ENCODE measurements at places on chromosomes 6 and 20. TPM values are rescaled to one million over a fixed set of nuclear protein-coding genes. Genes with fewer than 3 reads are reported as not detected.

- DNase-seq: peak; percentile 42
Observed at GRCh38 chr6:30769853-30770524, 25.6 kb upstream of the IER3 start.

- DNase-seq: no peak
Observed at GRCh38 chr6:11606332-11606731, 68.8 kb downstream of the TMEM170B start.

DNA sequence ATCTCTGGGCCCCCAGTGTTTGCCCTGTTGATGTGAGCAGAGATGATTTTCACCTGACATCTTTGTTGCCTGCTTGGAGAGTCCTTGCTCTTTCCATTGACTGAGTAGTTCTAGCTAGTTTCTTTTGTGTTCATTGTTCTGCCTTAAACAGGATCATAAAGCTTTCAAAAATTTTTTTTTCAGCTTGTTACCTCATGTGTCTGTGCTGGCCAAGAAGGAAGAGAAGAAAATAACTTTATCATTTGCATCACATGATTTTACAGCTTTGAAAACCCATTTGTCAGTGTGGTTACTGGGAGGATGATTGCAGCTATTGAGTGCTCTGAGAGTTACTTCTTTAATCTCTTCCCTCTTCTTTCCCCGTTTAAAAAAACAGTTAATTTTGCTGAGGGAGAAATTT lies 16.0 kb downstream of the FOXO3 start:
- DNase-seq: no peak

GRCh38 chr6:107115695-107116327 lies 496 bp upstream of the BEND3 start:
- peak; percentile 41 for DNase-seq

- no peak for DNase-seq
Observed at GRCh38 chr6:131112249-131112648, 23.0 kb upstream of the AKAP7 start.

DNA sequence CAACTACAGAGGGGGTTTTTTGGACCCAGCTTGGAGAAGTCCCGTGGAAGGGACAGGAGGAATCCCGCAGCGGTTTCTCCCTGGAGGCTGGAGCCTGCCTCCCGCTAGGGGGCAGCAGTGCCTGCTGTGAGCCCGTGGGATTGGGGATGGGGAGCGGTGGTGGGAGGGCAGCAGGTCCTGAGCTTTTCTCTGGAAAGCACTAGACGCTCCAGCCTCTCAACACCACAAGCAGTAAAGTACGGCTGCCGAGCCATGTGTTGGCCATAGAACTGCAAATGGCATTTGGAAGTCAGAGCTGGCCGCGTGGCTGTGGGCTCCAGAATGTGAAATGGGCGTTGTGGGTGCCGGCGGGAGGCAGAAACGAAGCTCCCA lies 47.8 kb downstream of the GMPR start:
- peak; percentile 68 for DNase-seq

GRCh38 chr20:53427951-53428350 lies 165.7 kb downstream of the ZNF217 start:
- no peak for DNase-seq

GRCh38 chr6:82363428-82364086 lies at the start of gene TPBG:
Gene TPBG, plus strand, starts transcription at chr6:82363817. Its CDS starts 1,145 bp downstream, at chr6:82364962.
- DNase-seq: peak; percentile 42

GRCh38 chr6:89530982-89531381 lies 98.0 kb downstream of the ANKRD6 start:
- no peak for DNase-seq

DNA sequence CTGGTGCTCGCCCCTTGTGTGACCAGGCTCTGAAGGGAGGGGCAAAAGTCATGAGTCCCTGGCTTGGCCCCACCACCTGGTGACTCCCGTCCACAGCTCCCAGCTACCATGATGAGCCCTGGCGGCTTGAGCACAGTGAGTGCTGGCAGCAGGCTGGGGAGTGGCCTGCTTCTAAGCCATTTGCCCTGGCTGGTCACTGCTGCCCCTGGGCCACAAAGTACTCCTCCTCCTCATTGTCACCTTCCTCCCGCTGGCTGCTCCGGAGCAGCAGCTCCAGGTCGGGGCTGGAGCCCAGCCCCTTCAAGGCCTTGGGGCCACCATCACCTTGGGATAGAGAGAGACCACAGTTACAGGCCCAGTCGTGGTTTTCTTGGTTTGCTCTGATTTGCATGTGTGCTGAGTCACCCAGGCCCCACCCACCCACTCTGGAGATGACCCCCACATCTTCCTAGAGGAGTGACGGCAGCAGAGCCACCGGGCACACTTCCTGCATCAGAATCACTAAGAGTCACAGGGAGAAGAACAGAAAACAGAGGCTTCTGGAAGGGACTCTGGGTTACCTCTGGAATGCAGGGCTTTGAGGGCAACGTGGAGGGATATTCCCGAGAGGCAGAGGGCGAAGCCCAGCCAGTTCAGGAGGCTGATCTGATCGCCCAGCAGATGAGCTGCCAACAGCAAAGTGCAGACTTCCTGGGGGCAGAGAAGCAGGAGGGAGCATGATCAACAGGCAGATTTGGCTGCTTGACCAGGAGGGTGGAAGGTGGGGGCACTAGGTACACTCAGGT lies 42.1 kb upstream of the CDH22 start:
- peak; percentile 79 for DNase-seq

- no peak for DNase-seq
Observed at GRCh38 chr6:8845690-8846089, 410.3 kb upstream of the SLC35B3 start.

DNA sequence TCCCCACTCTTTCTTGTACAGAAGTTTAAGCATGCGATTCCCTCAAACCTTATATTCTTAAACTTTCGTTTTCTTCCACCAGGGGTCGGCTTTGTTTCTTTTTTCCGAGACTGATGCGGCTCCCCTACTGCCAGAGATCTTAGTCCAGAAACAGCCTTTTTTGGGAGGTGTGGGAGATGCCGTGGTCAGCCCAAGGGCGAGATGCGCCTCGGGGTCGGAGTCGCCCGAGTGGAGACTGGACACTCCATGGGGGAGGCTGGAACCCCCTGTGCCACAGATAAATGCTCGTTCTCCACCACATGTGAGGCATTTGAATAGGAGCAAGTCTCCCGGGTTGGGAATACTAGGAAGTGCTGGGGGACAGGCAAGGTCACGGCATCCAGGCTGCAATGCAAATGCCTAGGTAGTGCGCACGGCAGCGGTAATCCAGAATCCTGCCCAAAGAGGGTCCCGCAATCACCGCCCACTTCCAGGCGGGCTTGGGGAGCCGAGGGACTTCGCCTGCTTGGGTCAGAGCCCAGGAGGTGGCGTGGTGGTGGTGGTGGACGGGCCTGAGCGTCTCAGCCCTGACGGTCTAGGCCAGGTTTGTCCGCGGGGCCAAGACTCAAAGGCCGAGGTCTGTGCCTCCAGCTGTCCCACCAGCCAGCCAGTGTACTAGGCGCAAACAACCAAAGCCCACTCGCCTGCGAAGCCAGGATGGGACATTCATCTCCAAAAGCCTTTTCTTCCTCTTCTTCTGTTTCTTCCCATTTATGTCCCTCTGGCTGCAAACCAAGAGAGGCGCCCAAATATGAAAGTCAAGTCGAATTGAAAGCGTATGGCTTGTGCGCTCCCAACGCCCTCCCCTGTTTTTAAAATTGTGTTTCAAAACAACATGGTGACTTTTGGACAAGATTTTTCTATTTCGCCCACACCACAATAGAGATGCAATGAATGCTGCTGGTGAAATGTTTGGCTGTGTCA lies 39.3 kb upstream of the OSTM1 start:
- peak; percentile 60 for DNase-seq

DNA sequence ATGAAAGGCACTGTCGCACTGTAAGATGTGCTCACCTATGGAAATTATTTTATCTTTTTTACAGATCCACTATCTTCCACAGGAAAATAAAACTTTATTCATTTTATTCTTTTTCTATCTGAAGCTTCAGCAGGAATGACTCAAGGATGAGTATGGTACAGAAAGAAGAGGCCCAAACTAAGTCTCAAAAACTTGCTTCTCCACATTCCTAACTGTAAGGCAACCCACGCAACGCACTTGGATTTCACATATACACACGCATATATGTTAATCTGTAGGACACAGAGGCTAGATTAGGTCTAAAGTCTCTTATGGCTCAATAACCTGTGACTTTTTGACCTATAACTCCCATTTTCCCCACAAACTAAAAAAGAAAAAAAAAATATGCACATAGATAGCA lies 81.9 kb downstream of the RALGAPA2 start:
- no peak for DNase-seq

The CAGE1 gene
- 0.20 TPM for total RNA-seq

The ERVFRD-1 gene
- under 0.01 TPM for total RNA-seq

The MCHR2 gene
- total RNA-seq: not detected

The OXT gene
- total RNA-seq: not detected

The RIPPLY2 gene
- total RNA-seq: 0.40 TPM

The ACSS2 gene
- total RNA-seq: 42.9 TPM
